Activated T-cell treated with anti-CD3 and anti-CD28 coated beads, Interleukin-2, amount 50 U/mL, for 4 hours (primary cell): ENCODE measurements at places on chromosomes 2 and 18. TPM values are rescaled to one million over a fixed set of nuclear protein-coding genes. Genes with fewer than 3 reads are reported as not detected.
A peak's percentile ranks its signal among the peaks of the same experiment; 100 is the strongest.

DNA sequence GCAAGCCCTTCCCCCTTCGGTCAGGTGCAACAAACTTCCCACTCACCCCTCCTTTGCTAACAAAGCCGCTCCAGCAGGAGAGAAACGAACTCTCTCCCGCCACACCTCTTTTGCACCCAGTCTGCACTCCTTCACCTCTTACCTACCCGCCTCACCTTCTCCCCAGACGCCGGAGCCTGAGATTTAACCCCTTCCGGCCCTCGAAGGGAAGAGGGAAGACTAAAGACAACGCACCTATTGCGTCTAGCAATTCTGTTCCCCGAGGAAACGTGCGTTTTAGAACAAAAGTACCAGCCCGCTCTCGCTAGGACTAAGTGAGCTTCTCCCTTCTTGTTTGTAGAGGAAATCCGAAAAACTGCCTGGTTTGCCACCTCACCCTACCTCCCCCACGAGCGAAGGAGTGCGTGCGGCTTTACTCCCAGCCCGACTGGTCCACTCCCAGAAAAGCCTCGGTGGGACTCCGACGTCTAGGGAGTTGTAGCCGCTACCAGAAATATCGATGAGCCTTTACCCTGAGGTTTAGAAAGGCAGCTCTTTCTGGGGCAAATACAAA lies 441 bp upstream of the PEX13 start:
- peak; percentile 54 for DNase-seq

GRCh38 chr2:175744000-175744399 lies 258.1 kb downstream of the LNPK start:
- no peak for DNase-seq

GRCh38 chr2:212990697-212991096 lies 160.7 kb downstream of the IKZF2 start:
- no peak for DNase-seq

DNA sequence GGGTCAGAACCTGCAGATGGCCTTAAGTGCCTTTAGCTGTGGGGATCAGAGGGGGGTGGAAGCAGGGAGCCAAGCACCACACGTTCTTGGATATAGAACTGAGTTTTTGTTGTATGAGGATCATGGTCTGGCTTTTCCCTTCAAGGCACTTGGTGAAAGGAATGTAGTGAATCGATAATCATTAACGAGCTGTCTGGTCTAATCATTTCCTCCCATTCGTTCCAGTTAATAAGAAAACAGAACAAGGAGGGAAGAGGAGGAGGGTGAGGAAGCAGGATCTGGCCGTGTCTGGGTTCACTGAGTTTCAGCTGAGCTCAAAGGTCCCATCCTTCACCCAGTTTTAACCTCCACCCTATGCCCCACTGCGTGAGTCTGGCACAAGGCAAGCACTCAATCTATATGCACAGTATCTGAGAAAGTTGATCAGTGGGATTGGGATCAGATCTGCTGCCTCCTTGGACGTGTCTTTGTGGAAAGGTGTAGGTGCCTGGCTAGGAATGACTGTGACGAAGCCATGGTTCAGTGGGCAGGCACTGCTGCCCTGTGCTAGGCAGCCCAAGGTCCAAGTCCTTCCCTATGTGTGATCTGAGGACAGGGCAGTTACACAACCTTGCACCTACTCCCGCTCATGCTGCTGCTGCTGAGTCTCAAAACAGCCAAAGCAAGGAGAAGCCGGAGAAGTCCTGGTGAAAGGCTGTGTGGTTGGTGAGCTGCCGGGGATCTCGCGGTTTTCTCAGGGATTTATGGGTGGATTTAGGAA lies 54.8 kb downstream of the GALNT14 start:
- no peak for DNase-seq

- DNase-seq = no peak
These were observed 298.6 kb downstream of the CYP26B1 start for GRCh38 chr2:71849111-71849510.

DNA sequence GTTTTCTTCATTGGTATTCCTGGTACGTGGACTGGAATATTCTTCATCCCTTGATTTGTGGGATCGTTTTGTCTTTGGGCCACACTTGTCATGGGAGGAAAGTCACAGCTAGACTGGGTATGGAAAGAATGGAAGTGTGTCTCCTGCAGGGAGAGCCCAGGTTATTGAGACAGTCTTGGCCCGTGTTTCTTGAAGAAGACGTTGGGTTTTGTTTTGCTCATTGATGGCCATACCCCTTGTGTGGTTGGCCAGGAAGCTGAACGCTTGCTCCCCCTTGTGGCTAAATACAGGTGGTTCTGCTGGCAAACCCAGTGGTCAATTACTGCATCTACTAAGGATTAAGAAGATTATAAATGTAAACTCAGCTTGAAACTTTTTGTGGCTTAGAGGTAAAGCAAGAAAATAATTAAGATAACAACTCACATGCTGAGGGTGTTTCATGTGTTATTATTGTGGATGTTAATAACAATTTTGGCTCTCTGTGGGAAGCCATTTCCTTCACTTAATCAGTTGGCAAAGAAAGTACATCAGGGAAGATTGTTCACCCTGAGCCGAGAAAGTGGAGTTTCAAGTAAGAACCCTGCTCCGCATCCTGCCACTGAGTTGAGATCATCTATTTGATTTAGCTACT lies 91.8 kb downstream of the NEDD4L start:
- no peak for DNase-seq

- DNase-seq = no peak
These were observed 122.1 kb upstream of the SALL3 start for GRCh38 chr18:78857314-78858150.

DNA sequence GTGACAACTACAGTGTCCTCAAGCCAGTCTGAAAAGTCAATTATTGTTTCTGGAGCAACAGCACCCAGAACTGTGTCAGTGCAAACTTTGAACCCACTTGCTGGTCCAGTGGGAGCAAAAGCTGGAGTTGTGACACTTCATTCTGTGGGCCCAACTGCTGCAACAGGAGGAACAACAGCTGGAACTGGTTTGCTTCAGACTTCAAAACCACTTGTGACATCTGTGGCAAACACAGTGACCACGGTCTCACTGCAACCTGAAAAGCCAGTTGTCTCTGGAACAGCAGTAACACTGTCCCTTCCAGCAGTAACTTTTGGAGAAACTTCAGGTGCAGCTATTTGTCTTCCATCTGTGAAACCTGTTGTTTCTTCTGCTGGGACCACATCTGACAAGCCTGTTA lies 59.8 kb downstream of the TAF4B start:
- DNase-seq = no peak

- DNase-seq = no peak
These were observed 1.2 kb downstream of the KDSR start for GRCh38 chr18:63365876-63366212.

GRCh38 chr2:190812506-190813294 lies 67.9 kb upstream of the GLS start:
- DNase-seq = no peak

DNA sequence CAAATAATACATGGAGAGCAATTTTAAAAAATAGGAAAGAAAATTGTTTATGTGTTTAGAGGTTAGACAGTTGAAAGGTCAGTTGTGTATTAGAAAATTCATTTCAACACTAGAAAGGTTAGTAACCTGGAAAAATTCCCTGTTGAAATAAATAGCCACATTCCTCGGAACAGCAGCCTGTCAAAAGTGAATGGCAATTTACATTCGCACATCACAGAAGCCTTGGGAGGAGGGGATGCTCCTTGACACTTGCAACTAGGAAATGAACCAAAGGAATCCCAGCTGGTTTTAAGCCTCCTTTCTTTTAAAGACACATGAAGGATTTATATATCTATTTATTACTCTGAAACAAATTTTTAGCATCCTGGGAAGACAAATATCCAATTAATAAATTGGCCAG lies 653.5 kb upstream of the LRRTM4 start:
- no peak for DNase-seq

- no peak for DNase-seq
These were observed 64.6 kb downstream of the TGIF1 start for GRCh38 chr18:3514312-3515216.

GRCh38 chr2:12045864-12046291 lies 299.4 kb downstream of the LPIN1 start:
- DNase-seq = no peak

DNA sequence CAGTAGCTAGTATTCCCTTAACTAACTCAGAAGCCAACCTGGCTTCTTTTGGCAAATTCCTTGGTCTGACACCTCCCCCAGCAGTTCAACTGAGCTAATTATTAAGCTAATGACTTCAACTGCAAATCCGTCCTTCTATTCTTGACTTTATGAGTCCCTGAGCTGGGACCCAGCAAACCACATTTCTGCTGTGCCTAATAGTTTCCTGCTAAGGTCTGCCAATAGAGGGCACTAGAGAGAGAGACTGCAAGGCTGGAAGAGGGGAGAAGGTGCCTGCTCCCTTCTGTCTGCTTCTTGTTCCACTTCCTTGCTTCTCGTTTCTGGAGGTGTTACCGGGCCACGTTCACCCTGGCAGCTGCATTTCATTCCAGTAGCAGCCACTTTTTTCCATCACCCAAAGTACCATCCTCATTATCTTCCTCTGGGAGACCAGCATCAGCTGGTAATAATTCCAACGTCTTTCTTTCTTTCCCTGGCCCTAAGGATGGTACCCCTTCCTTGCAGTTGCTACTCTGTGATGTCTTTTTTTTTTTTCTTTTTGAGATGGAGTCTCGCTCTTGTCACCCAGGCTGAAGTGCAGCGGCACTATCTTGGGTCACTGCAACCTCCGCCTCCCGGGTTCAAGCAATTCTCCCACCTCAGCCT lies 352.0 kb downstream of the TNS1 start:
- no peak for DNase-seq

GRCh38 chr2:43899589-43899988 lies 60.8 kb downstream of the ABCG8 start:
- no peak for DNase-seq

GRCh38 chr2:192091476-192091875 lies 103.3 kb downstream of the TMEFF2 start:
- no peak for DNase-seq

GRCh38 chr2:1747065-1747941 lies 3.0 kb upstream of the PXDN start:
- DNase-seq = no peak

GRCh38 chr18:48462510-48462909 lies 53.3 kb upstream of the ZBTB7C start:
- no peak for DNase-seq

DNA sequence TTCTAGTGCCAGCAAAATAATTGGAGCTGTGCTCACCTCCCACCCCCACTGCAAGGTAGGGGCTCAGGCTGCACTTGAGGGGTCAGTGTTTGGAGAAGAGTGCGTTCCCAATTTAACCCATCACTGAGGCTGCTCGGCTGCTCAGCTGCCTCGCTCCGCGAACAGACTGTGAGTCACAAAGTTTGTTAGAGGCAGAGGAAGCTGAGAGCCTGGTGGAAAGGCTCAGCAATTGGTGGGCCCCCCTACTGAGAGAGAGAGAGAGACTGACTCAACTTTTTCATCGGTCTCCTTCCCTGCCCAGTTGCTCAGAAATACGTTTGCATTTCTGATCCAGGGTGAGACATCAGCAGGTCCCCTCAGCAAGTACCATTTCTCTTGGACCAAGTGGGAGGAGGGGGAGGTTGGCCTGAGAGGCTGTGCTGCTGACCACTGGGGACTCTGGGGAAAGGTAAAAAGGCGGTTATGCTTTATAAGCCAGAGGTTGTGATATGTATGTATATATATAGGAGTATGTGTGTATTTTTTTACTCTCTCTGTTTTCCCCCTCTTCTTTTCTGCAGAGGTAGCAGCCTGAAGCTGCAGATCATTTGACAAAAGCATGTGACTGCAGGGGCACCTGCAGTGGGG lies 1.5 kb downstream of the EFR3B start:
- peak; percentile 42 for DNase-seq

DNA sequence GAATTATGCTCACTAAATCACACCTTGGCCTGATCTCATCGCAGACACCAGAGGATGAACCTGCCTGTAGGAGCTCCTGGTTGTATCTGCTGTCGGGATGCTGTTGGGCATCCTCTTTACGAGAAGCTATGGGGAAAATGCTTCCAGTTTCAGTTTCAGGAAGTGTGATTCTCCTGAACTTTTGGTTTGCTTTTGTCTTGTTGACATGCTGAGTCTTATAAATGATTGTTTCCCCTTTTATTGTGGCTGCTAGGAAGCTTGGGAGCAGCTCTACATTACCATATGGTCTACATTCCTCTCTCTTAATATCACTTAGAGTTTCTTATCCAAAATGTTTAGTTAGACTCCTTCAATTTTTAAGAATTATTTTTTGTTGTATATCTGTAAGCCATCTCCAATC lies 227.5 kb downstream of the MTX2 start:
- no peak for DNase-seq

GRCh38 chr18:13239171-13239956 lies 20.8 kb downstream of the LDLRAD4 start:
- DNase-seq = no peak

GRCh38 chr2:211468217-211468616 lies 911.8 kb downstream of the CPS1 start:
- no peak for DNase-seq

DNA sequence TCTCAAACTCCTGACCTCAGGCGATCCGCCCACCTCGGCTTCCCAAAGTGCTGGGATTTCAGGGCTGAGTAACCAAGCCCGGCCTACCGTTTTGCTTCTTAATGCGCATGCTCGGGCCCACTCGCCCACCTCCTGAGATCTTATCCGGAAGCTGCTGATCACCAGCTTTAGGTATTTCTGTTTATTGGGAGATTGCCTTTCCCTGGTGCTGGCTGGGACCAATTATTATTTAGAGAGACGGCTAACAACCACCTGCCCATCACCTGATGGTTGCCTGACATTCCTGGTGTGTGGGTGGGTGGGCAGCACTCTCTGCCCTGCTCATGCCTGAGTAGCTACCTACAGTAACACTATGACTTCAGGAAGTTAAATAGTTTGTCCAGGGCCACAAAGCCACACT lies 56.3 kb upstream of the ZNF532 start:
- DNase-seq = no peak

- no peak for DNase-seq
These were observed 413.3 kb upstream of the TRIB2 start for GRCh38 chr2:12303181-12304030.

GRCh38 chr2:24682304-24682703 lies 110.9 kb downstream of the PTRHD1 start:
- DNase-seq = no peak

DNA sequence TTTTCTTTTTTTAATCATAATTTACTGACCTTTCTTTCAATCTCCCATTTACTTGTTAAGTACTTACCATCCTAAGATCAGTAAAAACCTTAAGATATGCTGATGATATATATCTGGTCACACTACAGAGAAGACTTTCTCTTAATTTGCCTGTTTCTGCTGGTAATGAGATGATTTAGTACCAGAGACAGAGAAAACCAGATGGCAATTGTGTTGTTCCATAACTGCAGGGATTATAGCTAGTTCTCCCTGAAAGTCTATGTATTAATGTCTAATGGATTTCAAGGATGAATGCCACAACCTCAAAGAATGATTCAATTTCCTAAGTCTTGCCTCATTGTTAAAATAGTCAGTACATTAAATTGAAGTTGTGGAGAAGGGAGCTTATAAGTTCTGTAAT lies 40.3 kb downstream of the SNTG2 start:
- no peak for DNase-seq

GRCh38 chr2:239671471-239671870 lies 270.7 kb upstream of the HDAC4 start:
- DNase-seq = no peak

Gene POTEI
- total RNA-seq = not detected

Gene NFATC1
- 75.2 TPM for total RNA-seq

Gene LYG1
- 0.47 TPM for total RNA-seq

Gene POU3F3
- not detected for total RNA-seq

Gene ASPRV1
- 0.74 TPM for total RNA-seq

Gene TLX2
- not detected for total RNA-seq

Gene ALK
- total RNA-seq = not detected

Gene SCRN3
- 14.2 TPM for total RNA-seq

Gene IL1F10
- not detected for total RNA-seq

Gene PLGLB2
- total RNA-seq = not detected

Gene FLACC1
- total RNA-seq = 0.87 TPM
